ENCODE measurements at places on chromosomes 2 and 18.

- DNase-seq, result no peak
Observed at GRCh38 chr2:191302459-191303139, 57.4 kb downstream of the MYO1B start.

GRCh38 chr2:188937228-188938220 lies 36.6 kb upstream of the COL3A1 start:
- no peak for DNase-seq

DNA sequence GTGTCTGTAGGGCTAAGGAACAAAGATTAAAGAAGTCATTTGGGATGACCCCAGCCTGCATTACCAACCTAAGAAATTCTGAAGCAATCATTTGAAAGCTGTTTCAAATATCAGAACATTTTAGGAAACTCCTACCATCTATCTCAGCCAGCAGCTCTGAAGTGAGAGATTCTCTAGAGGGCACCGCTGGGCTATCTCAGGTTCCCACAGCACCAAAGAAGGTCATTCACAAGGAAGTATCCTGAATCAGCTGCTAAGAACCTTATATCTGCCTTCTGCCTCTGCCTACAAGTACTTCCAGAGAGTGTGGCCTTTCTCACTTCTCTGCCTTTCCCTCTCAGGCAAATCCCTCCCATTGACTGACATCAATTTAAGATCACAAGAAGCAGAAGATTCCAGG lies 13.4 kb upstream of the EVA1A start:
- no peak for DNase-seq

- DNase-seq, result no peak
Observed at GRCh38 chr2:95539836-95540235, 52.0 kb upstream of the TRIM43 start.

DNA sequence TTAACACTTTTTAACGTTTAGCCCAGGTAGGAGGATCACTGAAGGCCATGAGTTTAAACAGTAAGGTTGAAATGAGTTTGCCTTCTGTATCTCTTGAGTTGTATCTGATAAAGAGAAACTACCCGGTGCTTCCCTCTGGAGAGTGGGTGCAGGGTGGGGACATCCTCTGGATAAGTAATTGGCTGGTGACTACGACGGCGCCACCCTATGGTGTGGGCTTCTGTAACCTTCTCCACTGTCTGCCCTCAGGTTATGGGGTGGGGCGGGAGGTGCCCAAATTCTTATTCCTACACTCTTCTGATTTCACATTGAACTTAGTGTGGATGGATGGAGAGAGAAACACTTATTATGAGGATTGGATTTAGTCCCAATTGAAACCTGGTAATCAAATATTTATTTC lies 68.8 kb downstream of the LDLRAD4 start:
- DNase-seq, result no peak

- DNase-seq, result no peak
Observed at GRCh38 chr2:115549611-115550130, 1107.2 kb downstream of the DPP10 start.

DNA sequence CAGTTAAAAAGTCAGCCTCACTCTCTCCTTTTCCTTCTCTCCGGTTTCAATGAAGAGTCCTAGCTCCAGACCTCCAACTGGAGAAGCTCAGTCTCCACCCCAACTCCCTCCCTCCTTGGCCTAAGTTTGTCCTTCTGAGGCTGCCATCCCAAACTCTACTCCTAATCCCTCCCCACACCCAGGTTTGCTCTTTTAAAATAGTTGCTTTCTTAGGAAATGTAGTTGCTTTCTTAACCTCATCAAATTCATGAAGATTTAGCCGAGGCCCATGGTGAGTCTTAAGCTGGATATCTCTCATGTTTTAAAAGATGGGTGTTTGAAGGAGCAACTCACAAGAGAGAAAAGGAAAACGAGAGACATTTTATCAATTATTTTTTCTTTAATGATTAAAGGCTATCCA lies 937 bp upstream of the LANCL1 start:
- no peak for DNase-seq

DNA sequence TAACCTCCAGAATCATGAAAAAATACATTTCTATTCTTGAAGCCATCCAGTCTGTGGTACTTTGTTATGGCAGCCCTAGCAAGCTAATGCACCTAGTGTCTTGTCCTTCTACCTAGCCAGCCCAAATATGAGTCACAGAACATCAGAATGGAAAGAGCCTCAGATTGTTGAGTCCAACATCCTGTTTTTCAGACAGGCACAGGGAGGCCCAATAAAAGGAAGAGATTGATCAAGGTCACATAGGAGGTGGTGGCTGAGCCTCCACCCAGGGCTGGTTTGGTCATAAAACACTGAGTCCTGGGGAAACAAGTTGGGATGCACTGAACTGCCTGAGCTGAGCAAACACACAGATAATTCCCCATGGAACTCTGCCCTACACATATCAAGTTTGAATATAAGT lies 195.5 kb downstream of the TTC32 start:
- DNase-seq, result no peak

GRCh38 chr2:70645733-70646419 lies 92.2 kb upstream of the TGFA start:
- no peak for DNase-seq

DNA sequence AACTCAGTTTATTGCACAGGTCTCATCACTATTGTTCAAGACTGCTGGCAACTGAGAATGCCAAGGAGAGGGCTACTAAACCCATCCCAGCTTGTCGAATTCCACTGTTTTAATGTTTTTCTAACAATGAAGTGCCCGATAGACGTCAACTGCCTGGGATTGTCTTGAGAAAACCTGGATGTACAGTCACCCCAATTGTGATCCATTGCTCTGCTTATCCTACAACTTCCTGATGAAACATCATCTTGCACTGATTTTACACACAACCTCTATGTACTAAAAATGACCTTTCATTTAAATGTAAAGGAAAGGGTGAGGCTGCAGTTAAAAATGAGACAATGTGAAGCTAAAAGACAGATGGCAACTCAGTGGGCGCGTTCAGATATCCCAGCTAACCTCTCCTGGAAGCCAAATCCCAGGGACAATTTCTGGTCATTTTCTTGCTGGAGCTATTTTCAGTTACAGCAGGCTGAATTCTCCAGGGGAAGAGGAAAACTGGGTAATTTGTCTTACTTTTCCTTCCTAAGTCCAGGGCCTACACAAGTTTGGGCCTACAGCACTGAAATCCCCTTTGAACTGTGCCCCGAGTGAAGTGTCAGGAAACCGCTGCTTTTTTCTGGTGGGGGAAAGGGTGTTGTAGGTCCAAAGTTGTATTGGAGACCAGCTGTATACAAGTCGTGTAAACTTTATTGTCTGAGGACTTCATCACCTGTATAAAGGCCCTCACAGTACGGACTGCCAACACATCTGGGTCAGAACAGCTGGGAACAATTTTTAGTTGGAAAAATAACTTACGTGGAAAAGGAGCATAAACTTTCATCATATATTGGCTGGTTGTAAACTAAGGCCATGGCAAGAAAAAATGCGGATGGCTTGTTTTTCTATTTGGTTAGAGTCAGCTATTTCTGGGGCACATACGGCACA lies 68.9 kb upstream of the LTBP1 start:
- DNase-seq, result no peak

GRCh38 chr2:222180619-222181018 lies 118.2 kb downstream of the PAX3 start:
- DNase-seq, result no peak

GRCh38 chr18:52310651-52311050 lies 29.3 kb upstream of the DCC start:
- DNase-seq, result no peak

GRCh38 chr2:142871396-142871795 lies 6.1 kb upstream of the KYNU start:
- no peak for DNase-seq

DNA sequence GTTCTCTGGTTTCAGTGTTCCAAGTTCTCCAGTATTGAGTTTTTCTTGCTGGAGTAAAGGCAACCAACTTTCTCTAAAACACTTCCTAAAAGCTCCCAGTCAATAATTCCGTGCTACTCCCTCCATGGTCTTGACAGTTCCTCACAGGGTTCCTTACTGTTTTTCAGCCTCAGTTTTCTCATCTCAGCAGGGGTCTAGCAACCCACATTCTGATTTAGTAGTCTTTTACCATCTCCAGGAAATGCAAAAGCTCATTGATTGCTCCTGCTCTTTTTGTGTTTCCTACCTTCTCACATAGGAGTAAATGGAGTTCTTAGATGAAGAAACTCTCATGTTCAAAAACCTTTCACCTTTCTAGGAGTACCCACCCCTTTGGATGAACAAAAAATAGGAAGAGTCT lies 978.8 kb upstream of the POU3F3 start:
- DNase-seq, result no peak

DNA sequence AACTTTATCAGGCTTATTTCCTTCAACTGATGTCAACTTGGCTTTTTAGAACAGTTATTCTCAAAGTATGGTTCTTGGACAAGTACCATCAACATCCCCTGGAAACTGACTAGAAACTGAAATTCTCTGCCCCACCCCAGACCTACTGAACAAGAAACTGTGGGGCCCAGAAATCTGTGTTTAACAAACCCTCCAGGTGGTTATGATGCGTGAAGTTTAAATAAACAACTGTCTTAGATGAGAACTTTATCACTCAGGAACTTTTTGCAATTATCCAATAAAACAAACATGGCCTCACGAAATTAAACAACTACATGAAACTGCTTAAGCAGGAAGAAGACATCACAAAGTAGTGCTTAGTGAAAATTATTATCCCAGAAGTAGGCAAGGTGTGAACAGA lies 4.4 kb downstream of the HIBCH start:
- no peak for DNase-seq
